Fibroblast of mammary gland (primary cell): ENCODE measurements at places on chromosomes 6 and 20.

DNA sequence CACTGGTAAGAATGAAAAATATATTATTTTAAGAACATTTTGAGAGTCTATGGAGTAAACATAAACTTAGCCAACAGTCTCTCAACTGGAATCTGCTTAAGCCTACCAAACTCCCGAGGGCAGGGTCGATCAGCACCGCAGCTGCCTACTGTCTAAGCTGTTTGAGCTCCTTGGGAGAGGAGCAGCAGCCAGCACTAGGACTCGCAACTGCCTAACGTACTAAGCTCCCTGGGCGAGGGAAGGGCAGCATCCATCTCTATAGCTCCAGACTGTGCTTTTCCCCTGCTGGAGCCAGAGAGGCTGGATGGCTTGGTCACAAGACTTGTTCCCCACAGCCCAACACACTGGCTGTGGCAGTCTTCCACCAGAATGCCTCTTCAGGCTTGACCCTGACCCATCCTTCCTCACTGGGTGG, 96.4 kb downstream of the MOXD1 start:
- no peak for DNase-seq

DNA sequence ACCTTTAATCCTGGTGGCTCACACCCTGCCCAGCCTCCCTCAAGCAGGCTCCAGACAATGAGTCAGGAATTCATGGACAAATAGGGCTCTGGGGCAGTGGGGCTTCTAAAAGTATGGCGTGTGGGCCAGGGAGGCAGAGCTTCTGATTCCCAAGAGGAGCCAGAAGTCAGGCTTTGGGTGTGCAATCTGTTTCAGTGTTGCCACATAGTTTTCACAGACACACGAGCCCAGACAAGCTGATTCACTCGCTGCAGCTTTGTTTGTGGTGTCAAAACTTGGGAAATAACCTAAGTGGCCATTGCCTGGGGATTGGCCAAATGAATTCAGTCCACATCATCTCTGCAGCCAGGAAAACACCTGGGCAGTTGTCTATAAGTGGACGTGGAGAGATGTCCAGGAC, 9.2 kb downstream of the PEDS1 start:
- peak; percentile 99 for DNase-seq

DNA sequence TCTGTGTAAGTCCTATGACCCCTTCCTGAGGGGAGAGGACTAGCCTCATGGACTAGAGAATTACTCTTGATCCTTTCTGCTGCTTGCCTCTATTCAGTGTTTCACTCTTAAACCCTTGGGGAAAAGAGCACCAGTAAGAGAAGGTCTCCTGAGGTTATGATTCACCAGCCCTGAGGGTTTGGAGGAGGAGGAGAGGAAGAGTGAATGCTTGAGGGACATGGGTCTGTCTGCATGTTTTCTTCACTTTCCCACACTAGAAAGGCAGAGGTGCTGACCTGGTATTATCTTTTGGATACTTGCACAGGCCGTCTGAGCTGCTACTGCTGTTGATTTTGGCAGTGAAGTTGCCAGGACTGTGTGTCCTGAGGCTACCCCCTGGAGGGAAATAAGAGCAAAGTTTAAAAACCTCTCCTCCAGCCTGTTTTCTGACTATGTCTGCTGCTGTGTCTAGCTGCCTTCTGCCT, 78.3 kb downstream of the CD109 start:
- DNase-seq, result peak; percentile 99

DNA sequence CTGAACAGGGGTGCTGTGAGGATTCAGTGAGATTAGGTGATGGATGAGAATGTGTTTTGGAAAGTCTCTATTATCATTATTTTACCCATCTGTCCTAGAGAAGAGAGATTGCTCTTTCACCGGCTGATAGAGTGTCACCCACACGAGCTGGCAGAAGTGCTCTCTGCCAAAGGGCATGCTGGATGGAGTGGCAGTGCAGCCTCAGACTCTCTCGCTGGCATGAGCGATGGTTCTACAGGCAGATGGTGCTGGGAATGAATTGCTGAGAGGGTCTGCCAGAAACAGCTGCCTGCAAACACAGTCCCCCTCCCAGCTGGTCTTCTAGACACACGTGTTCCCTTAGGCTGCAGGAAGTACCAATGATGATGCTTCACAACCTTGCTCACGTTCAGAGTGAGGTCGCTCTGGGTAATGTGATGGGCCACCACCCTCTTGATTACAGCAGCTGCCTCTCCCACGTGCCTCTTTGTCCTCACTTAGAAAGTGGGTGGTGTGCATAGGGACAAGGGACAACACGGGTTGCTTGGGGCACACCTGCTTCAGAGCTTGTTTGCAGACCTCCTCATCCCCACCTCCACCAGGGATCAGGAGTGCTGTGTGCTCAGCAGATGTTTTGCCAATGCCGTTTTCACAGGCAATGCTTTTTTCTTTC, 84.7 kb downstream of the FOXA2 start:
- no peak for DNase-seq

- DNase-seq, result no peak
These were observed 32.7 kb upstream of the CRISP1 start for GRCh38 chr6:49898904-49899566.

GRCh38 chr6:117169064-117169665, 96.2 kb upstream of the VGLL2 start:
- no peak for DNase-seq

GRCh38 chr6:41275489-41275888, 11.0 kb downstream of the TREM1 start:
- DNase-seq, result no peak

- no peak for DNase-seq
These were observed 74.8 kb downstream of the GCNT2 start for GRCh38 chr6:10595731-10596664.

- peak; percentile 50 for DNase-seq
These were observed 37.5 kb downstream of the SNAI1 start for GRCh38 chr20:50020288-50020687.

DNA sequence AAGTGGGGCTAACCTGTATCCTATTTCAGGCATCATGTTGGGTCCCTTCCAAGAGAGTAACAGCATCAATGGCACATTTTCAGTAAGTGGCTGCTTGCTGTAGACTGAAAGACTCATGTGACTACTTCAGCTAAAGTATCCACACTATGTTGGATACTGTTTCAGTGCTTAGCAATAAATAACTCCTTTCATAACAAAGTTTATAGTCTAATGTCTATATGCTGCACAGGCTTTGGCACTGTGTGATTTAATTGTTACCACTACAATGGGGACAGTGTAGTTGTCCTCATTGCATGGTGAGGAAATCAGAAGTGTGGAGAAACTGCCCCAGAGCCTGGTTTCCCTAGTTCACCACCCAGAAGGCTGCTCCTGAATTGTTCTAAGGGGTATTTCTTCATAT, 318.0 kb upstream of the PTCHD4 start:
- DNase-seq, result peak; percentile 12

DNA sequence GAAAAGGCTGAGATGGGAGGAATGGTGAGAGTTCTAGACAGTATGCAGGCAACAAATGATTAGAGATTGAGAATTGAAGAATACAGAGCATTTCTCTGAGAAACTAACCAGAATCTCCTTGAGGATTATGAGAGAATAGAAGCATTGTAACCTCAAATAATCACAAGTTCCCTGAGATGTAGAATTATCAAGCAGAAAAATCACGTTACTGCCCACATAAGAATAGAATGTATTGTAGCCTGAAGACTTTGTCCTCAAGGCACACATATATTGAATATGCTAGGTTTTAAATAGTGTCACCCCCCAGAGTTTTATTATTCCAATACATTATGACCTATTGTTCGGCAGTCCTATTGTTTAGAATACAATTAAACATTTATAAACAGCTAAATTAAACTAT, 57.2 kb downstream of the CNKSR3 start:
- no peak for DNase-seq

DNA sequence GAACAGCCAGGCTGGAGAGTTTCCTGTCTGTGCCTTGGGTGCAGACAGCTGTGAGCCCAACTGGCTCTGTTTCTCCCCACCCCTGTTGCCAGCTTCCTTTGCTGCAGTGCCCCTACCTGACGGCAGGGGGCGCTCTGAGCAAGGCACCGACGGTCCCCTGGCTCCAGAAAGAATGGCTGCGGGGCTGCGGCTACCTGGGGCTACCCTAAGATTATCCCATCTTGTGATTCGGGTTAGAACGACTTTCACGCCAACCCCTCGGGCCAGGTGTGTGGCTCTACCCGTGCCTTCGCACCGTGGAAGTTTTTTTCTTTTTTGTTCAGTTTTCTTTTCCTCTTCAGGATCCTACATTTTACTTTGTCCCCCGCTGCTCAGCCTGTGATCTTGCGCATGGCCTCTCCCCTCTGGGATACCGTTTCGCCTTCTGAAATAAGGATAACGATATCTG, 33.4 kb upstream of the AAR2 start:
- peak; percentile 31 for DNase-seq

DNA sequence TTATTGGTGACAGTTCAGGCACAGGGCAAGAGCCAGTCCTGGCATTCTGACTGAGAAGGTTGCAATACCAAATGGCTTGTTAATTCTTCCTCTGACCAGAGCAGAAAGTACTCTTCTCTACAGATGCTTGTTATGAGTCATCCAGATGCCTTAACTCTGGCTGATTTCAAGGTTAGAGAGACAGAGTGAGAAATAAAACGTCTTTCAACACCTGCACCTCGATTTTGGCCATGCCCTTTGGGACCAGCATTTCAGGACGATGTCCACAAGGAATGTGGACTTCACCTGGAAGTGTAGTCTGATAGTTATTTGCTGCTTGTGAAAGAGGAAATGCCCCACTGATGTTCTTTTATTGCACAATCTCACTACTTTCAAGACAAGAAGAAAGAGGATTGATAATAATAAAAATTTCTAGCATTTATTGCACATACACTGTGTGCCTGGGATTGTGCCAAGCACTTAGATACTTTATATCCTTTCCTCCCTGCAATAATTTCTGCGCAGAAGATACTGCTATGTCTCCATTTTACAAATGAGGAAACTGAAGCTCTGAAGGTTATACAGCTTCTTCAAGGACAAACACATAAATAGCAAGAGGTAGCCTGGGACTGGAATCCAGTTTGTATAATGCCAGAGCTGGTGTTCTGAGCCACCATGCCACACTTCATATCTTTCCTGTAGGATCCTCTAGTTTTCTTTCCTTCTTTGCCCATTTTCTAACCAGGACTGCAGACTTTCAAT, 33.5 kb upstream of the MCM3 start:
- DNase-seq, result peak; percentile 64

DNA sequence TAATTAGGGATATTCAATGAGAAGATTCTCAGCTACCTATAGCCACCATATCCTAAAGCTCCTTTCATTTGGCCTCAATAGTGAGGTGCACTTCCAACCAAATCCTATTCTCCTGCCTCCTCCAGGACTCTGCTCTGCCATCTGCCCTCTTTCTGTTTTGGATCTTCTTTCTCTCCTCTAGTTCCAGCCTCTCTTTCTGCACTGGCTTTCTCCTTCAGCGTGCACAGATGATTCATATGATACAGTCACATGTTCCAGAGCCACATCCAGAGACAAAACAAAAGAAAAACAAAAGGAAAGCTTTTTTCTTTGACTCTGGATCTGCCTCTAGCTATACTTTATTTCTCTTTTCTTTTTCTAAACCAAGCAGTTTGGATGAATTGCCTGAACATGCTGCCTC, 531.9 kb upstream of the MAN1A1 start:
- DNase-seq, result peak; percentile 59

DNA sequence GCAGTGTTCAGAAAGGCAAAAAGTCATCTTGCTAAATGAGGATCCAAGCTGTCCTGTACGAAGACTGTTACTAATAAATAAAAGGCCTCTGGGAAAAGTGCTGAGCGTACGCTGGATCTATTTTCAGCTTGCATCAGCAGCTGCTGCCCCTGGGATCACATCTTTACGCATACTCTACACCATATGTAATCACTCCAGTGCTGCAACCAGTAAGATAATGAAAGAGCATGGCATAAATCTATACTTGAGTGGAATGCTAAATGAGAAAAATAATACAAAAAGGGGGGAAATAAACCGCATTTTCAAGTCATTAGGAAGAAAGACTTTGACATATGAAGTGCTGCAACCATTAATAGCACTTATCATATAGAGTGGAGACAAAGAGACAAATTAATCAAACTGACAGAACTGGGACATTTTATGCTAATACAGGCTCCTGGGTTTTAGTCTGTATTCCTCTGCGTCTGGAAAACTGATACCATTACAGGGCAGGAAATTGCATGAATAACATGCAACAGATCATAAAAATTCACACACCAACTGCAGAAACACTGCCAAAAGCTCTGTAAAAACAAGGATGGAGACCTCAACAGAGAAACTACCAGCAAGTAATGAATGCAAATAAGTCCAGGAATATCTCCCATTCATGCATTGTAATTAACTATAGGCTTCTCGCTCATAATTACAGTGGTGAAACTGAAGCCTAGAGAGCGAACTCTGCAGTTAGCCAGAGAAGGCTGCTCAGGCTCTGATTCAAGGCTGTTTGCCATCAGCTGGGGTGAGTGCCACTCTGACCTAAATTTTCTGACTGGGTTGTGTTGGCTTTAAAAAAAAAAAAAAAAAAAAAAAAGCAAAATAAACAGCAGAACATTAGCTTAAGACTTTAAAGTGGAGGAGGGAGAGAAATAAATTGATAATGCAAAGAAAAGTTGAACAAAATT, 83.8 kb downstream of the GJA10 start:
- peak; percentile 89 for DNase-seq

DNA sequence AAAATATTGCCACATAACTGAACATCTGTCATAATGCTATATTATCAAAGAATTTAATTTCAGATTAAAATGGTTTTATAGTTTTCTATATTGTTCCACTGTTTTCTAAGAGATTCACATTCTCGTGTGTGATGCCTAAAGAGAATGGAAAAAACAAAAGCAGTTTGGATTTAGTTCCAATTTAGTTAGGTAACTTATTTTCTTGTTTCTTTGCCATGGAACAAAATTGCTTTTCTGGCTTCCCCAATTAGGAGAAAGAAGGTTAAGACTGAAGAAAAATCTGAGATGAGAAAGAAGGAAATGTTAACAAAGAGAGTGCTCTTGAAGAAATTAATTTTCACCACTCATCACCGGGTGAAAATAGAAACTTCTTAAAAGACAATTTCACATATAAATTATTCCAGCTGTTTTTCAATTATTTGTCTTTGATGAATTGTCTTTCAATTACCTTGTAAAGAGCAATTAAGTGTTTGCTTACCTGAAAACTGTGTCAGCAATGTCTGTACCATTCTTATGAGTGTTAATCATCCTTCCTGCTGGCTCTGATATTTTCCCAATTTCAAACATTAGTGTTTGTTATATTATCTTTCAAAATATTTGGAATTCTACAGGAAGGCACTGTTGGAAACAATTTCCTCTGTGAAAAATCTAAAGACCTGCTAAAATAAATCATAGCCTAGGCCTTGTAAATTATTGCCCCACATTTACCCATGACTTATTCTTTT, 19.5 kb downstream of the PHACTR2 start:
- no peak for DNase-seq

DNA sequence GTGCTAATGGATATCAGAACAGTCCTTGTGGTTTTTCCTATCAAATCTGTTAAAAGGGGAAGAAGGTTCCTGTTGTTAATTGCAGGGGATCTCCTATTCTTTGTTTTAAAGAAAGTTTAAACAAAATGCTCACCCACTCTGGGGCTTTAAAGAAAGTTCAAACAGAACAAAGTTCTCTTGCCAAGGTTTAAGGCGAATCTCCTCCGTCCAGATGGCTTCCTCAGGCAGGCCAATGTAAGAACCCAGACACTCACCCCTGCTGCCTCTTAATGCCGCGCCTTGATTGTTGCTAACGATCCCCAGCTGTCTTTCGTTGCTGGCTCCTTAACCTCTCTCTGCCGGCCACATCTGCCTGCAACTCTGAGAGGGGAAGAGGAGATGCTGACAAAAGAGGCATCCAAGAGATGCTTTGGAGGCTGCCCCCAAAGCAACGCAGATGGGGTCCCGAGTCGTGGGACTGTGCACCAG, 235.0 kb upstream of the PRDM1 start:
- DNase-seq, result peak; percentile 61
